Thymus (tissue), 14 donors: ENCODE measurements at places on chromosomes 7 and 10. TPM values are rescaled to one million over a fixed set of nuclear protein-coding genes. Genes with fewer than 3 reads are reported as not detected.
A peak's percentile ranks its signal among the peaks of the same experiment; 100 is the strongest.

- H3K36me3 ChIP-seq, result no peaks in the 10 kb centered on the region
- H3K27ac ChIP-seq, result no peak overlapping the region
- no peaks in the 10 kb centered on the region for H3K27me3 ChIP-seq
- DNase-seq, result no peak
- no peaks in the 10 kb centered on the region for H3K4me1 ChIP-seq
- H3K4me3 ChIP-seq, result no peak overlapping the region
These were observed 82.1 kb downstream of the PKD1L1 start for GRCh38 chr7:47866120-47866519.

DNA sequence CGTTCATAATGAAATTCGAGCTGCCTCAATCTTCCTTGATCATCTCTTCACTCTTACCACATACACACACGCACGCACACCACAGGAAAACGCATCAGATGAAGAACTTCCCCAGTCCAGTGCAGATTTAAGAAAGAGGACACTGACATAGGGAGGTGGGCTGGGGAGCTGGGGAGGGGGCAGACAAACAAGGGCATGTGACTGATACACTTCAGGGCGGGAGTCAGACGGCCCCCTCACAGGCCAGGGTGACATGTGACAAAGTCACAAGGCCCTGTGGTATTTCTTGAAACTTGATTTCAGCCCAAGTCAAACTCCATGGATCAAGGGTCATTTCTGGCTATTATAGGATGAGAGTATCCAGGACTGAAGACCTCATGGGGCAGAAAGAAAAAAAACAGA, 82.6 kb downstream of the KCNMA1 start:
- no peaks in the 10 kb centered on the region for H3K36me3 ChIP-seq
- H3K4me3 ChIP-seq, result no peak overlapping the region
- H3K27me3 ChIP-seq, result no peaks in the 10 kb centered on the region
- no peak overlapping the region for H3K27ac ChIP-seq

DNA sequence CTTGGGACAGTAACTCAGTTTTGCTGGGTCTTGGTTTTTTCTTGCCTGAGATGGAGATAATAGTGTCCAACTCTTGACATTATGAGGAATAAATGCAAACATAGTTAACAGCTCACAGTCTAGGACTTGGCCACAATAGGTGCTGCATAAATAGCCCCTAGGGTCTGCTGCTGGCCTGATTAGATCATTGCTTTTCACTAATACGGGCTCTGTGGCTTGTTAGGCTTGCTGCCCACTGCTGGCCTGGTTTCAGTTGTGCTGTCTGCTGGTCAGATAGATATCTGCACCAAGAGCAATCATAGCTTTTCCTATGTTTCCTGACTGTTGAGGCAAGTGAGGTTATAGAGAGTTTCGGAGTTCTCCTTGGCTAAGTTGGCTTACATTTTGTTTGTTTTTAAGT, 246.1 kb downstream of the DNAJB9 start:
- H3K27ac ChIP-seq, result no peak overlapping the region
- no peak for DNase-seq
- no peak overlapping the region for H3K4me3 ChIP-seq
- H3K36me3 ChIP-seq, result no peaks in the 10 kb centered on the region

The ASZ1 gene
- not detected for total RNA-seq

DNA sequence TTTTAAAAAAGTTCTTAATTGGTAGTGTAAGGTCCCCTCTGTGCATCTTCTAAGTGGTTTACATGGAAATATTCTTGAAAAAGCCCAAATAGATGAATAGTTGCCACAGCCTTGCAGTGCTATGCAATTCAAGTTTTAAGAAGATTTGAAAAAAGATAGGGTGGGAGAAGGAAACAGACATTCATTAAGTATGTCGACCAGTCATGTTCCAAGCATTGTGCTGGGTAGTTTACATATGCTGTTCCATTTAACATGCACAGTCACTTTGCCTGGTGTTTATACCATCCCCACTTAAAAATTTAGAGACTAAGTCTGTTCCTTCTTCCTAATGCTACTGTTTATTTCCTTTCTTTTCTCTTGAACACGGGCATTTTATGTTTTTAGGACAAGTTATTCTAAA, 28.1 kb upstream of the NAMPT start:
- no peak overlapping the region for H3K27ac ChIP-seq
- H3K4me1 ChIP-seq, result no peaks in the 10 kb centered on the region
- H3K36me3 ChIP-seq, result no peaks in the 10 kb centered on the region
- no peaks in the 10 kb centered on the region for H3K27me3 ChIP-seq
- no peak overlapping the region for H3K4me3 ChIP-seq

The NUPR2 gene
- 0.38 TPM for total RNA-seq

The FGL2 gene
- 46.0 TPM for total RNA-seq

The AKR1C4 gene
- total RNA-seq, result not detected

DNA sequence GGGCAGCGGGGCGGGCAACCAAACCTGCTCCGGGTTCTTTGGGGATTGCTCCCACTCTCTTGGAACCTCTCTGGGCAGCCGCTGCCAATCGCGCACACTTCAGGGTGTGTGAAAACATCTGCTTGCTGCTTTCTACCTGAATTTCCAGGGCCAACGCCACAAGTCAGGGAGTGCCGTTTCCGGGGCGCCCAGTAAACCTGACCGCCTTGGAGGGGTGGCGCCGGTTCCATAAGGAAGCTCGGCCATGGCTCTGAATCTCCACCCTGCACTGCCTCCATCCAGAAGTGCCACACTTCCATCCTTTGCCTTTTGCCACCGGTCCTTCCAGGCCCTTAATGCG, 679 bp upstream of the AFAP1L2 start:
- DNase-seq, result no peak
- peaks cover 40% of the 10 kb centered on the region for H3K27me3 ChIP-seq
- H3K27ac ChIP-seq, result peak overlapping the region; percentile 76
- H3K4me1 ChIP-seq, result peaks cover 24% of the 10 kb centered on the region
- H3K36me3 ChIP-seq, result no peaks in the 10 kb centered on the region

- no peaks in the 10 kb centered on the region for H3K27me3 ChIP-seq
- DNase-seq, result no peak
- H3K4me3 ChIP-seq, result no peak overlapping the region
- H3K4me1 ChIP-seq, result no peaks in the 10 kb centered on the region
- no peaks in the 10 kb centered on the region for H3K36me3 ChIP-seq
- no peak overlapping the region for H3K27ac ChIP-seq
These were observed 793.0 kb upstream of the IGFBP3 start for GRCh38 chr7:46713868-46714596.

GRCh38 chr7:51307651-51308210, 8.9 kb downstream of the COBL start:
- H3K27ac ChIP-seq, result no peak overlapping the region
- no peaks in the 10 kb centered on the region for H3K36me3 ChIP-seq
- no peaks in the 10 kb centered on the region for H3K4me1 ChIP-seq
